ENCODE measurements at places on chromosomes 2 and 18.

DNA sequence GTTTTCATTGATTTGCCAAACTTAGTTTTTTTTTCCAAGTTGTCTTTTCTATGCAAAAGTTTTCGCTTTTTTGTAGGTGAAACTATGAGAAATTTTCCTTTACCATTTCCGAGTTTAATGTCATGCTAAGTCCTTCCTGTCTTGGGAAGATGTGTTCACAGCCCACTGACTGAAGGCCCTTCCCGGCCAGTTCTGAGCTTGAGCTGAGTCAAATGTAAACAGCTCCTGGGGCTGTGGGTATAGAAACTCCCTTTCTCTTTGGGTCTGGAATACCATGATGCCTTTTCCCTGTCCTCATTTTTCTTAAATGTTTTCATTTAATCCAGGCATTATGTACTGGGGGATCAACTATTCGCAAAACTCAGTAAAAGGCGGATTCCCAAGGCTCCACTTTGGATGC, 69.8 kb upstream of the IL1R1 start:
- no peak for DNase-seq

DNA sequence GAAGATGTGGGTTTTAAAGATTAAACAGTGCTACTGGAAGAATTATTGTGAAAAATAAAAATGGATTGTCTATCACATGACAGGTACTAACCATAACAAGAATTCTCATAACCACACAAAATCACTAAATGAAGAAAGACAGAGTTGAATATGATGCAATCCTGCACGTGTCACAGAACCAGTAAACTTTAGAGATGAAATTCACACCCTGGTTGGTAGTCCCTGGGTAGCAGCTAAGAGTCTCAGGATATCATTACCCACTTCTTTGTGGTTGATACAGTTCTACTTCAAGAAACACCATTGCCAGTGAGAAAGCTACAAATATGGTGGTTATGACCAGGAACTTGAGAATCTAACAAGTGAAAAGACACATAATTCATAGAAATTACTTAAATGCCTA, 450.2 kb downstream of the ERBB4 start:
- DNase-seq = no peak

- no peak for DNase-seq
These were observed 98.2 kb downstream of the TANC1 start for GRCh38 chr2:159066541-159067156.

GRCh38 chr2:192194265-192194865, 368 bp downstream of the TMEFF2 start:
- DNase-seq = no peak

DNA sequence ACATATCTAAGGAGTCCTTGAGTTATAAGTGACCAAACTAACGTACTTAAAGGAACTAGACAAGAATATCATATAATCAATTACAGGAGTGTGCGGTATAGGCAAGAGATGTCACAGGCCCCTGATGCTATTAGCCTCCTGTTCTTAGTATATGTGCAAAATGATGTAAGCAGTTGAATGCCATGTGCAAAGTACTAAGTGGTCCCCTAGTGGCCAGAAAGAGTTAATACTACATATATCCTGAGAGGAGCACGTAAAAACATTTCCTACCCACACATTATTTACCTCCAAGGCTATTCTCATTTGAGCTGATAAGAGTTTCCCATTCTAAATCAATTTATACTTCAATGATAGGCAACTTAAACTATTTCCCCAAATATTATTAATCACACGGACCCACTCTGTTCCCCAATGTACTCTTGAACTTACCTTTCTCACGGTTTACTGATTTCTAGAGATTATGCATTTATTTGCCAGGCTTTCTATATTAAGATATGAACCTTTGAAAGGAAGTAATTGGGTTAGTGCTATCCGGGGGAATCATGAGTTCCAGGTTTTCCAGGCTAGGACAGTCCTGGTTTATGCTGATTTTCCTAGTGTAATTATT, 158.0 kb upstream of the KLHL14 start:
- peak; percentile 20 for DNase-seq

GRCh38 chr2:190099890-190100697, 37.6 kb upstream of the MSTN start:
- DNase-seq = no peak

- no peak for DNase-seq
These were observed 434.7 kb upstream of the SETBP1 start for GRCh38 chr18:44246001-44246400.

DNA sequence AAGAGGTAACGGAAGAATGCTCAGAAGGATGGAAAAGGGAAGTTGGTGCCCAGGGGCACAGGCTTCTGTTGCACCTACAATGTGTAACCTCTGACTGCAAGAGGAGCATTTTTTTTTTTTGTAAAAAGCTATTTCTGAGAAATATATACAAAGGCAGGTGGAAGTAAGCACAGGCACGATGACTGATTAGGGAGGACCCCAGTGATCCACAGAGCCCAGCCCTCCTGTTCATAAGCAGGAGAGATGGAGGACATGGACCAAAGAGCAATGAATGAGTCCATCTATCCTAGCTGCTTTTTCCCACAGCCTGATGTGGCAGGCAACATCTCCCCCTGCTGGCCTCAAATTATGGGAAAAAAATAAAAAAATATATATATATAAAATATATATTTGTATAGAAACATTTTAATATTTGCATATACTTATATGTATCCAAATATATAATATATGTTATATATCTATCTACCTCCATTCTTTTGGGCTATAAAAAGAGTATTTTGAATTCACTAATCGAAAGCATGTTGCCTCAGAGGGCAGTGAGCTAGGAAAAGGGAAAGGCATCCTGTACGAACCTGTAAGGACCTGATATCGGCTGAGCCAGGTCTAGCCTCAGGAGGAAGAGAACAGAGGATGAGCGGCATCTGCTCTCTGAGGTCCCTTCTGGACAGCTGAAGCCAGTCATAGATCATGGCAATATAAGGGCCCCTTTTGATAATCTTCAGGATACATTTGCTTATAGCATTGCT, 166.0 kb upstream of the STK17B start:
- no peak for DNase-seq

- DNase-seq = no peak
These were observed 72.2 kb downstream of the TWIST2 start for GRCh38 chr2:238920053-238920452.

DNA sequence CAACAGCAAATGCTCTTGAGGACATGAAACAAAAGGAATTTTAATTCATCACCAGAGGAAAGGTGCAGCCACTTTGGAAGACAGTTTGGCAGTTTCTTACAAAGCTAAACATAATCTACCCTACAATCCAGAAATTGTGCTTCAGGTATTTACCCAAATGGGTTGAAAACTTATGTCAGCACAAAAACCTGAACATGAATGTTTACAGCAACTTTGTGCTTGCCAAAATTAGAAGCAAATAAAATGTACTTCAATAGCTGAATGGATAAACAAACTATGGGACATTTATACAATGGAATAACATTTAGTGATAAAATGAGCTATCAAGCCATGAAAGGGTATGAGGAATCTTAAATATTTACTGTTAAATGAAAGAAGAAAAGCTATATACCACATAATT, 6.9 kb upstream of the MAP2 start:
- no peak for DNase-seq

DNA sequence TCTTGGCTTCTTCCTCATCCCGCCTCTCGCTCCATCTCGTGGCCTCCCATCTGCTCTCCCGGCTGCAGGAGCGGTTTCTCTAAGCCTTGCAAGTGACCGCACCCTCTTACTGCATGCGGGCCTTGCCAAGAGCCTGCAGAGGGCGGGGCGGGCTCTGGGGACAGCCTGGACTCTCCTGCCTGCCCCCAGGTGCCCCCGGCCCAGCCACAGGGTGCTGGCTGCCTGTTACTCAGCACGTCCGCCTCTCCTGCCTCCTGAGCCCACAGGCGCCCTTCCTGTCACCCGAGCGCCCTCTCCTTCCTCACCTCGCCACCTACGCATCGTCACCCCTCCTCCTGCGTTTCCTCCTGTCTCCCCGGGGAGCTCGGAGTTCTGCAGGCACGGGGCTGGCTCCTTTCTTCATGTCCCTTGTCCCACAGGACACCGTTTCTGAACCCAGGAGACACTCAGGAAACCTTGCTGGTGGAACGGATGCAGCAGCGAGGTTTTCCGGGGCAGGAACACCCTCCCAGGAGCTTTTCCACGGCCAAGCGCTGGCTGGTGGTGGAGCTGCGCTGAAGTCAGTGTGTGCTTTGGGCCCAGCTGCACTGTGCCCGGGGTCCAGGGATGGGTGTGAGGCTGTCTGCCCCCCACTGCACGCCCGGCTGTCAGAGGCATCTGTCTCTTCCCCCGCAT, 28.5 kb downstream of the HPCAL1 start:
- DNase-seq = no peak

DNA sequence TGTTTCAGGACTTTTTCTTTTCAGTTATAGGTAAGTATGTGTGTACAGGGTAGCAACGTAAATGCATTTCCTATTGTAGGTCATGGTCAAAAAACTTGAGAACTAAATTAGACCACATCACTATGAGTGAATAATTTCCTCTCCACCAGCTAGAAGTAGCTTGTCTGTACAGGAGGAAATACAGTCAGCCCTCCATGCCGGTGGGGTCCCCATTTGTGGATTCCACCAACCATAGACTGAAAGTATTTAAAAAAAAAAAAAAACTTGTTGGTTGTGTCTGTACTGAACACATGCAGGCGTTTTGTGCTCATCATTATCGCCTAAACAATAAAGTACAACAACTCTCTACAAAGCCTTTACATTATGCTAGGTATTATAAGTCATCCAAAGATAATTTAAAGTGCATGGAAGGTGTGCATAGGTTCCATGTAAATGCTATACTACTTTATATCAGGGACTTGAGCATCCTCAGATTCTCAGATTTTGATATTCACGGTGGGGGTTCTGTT, 94.2 kb upstream of the NDUFV2 start:
- DNase-seq = no peak

GRCh38 chr2:131488306-131489205, 3.6 kb downstream of the MZT2A start:
- no peak for DNase-seq

DNA sequence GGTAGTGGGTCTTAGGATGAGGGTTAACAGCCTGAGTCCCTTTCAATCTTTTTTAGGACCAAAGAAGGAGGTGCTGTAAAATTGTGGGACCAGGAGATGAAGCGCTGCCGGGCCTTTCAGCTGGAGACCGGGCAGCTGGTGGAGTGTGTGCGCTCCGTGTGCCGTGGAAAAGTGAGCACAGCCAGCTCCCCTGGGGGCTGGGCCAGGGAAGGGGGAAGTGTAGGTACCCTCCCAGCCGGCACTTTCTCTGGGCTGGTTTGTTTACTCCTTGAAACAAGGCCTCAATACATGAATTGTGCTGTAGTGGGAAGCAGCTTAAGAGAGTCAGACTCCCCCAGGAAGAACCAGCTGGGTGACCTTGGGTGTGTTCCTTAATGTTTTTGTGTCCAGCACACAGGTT, 90.1 kb downstream of the RTN4 start:
- no peak for DNase-seq

DNA sequence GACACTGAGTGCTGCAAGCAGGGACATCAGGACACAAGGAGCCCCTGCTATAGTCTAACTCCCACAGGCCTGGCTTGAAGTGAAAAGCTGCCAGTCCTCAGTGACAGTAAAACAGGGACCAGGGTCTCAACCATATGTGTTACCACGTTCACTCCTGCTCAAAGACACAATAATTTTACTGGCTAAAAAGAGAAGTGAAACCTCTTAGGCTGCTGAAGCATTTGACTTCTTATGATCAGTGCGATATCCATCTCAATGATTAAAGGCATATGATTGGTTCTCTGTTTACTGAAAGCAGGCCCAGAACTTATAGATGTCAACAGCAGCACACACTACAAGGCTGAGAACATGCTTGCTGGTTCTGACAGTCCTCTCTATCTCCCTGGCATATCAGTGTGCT, 129.8 kb upstream of the LMAN1 start:
- no peak for DNase-seq

- DNase-seq = no peak
These were observed 628 bp upstream of the CAPG start for GRCh38 chr2:85410584-85411404.

GRCh38 chr2:137677466-137677865, 286.8 kb upstream of the HNMT start:
- no peak for DNase-seq

- no peak for DNase-seq
These were observed 17.8 kb downstream of the TRAK2 start for GRCh38 chr2:201433394-201433995.

DNA sequence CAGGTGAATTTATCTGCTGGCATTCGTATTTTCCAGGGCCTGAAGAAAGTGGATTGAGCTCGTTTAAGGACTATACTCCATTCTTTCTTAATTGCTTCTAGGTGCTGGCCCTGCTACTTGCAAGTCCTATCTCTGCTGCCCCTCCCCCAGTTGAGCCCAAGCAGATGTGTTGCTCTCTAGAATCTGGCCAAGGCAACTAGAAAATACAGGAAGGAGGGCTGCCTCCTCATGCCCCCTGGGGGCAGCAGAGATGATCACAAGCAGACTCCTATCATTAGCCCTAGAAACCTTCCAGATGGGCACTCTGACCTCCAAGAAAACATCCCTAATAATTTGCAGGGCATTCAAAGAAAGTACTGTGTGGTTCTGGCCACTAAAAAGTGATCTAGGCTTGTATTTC, 72.5 kb upstream of the CYP26B1 start:
- no peak for DNase-seq

- DNase-seq = no peak
These were observed 106.8 kb upstream of the ZFP36L2 start for GRCh38 chr2:43333101-43333655.

DNA sequence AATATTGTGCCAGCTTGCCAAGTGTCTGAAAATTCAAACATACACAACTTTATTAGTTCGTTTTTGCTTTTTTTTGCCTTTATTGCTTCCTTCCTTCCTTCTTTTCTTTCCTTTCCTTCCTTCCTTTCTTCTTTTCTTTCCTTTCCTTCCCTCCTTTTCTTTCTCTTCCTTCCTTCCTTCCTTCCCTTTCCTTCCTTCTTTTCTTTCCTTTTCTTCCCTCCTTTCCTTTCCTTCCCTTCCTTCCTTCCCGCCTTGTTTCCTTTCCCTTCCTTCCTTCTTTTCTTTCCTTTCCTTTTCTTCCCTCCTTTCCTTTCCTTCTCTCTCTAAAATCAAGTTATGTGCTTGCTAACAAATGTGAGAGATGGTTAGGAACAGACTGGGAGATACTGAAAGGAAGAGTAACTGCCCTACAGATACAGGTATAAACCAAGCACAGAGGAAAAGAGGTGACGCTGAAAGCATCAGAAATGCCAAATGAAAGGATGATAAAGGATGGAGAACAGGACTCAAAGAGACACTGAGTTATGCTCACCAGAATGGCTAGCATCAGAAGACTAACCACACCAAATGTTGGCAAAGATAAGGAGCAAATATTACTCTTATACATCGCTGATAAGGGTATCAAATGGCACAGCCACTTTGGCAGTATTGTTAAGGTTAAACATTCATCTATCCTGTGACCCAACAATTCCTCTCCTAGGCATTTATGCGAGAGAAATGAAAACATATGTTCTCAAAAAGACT, 151.6 kb downstream of the MREG start:
- no peak for DNase-seq

DNA sequence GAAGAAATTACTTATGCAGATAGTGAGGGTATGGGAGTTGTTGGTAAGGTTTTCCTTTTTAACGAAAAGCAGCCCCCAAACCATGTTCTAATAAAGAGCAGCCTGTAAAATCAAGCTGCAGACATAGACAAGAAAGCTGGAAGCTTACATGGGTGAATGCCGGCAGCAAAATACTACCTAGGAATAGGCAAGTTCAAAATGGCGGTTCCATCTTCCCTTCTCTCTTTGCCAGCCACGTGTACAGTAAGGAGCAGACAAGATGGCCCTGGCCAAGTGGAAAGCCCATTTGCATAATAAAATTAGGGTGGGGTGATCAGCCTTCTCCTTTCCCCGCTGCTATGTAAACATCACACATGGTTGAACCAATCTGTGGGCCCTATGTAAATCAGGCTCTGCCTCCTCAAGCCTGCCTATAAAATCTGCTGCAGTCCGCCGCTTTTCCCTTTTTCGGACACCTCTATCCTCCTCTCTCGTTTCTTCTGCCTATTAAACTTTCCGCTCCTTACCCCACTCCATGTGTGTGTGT, 155.0 kb downstream of the ZBTB7C start:
- DNase-seq = no peak
